NCI-H524 treated with DMSO at 0.1 percent for 48 hours (cell line): ENCODE measurements at places on chromosomes 1 and 21.

DNA sequence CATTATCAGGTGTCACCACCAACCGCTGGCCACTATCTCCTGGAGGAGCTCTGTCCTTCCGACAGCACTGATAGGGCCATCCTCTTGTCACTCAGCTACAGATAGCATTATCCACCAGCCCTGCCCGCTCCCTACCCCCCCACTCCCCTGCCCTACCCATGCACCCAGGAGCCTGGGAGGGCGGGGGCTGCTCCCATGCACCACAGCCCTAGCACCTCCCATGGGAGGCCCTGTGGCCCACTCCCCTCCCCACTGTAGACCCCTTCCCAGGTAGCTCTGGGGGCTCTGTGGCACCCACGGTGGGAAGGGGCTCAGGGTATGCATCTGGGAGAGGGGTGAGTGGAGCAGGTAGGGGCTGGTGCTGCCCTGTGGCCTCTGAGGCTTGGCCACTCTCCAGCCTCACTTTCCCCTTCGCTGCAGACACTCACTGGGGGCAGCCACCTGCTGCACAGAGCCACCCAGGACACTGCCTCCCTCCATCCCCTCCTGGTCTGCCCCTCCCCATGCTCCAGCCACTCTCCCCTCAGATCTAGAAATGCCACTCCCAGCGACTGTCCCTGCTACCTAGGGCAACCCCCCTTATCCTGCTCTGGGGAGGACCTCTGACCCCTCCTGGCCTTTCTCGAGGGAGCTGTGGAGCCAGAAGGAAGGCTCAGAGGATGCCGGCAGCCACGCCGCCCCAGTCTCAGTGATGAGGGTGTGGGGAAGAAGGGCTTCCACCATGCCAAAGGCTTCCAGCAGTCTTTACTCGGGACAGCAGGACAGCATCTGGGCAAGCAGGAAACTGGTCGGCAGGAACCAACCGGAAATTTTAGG lies 58.5 kb downstream of the WNT9A start:
- DNase-seq = no peak

DNA sequence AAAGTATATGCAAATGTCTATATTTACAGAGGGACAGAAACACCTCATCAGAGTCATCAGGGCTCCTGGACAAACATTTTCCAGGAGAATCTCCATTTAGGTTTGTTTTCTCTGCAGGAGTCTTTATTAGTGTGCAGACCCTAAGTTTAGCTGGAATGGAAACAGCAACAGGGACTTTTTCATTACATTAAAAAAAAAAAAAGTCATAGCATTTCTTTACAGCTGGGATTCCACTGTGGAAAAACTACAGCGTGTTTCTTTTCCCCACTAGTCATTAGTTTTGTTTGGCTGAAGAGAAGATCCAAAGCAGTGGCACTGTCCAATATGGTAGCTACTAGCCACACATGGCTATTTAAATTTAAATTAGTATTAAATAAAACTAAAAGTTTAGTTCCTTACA lies 49.6 kb downstream of the LHX4 start:
- no peak for DNase-seq

DNA sequence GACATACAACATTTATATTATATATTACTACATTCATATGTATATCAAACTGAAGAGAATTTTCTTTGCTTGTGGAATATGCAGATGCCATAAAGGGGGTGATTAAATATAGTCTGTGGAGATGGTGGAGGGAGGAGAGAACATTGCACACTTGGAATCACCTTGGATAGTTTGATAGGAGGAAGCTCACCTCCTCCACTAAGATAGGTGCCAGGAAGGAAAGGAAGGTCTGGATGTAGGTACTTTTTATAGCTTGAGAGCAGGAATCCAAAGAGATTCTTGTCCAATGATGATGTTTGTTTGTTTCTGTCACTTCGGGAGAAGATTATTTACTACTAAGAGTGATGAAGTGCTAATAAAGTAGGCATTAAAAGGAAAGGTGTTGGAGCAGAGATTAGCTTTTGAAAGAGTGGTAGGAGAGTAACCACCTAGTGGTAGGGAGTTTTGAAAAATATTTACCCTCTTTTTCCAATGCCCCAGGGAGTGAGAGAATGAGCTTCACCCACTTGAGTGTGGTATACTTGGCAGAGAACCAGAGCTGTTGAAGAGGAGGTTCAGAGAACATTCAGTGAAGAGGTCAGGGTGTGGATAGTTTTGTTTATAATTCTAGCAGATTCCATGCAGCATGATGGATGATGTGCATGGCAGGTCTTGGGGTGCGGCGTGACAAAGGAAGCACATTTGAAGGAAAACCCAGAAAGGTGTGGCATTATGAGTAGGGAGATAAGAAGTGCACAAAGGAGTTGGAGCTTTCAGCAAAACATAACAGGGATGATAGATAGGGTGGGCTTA lies 145.0 kb downstream of the PATJ start:
- DNase-seq = no peak

DNA sequence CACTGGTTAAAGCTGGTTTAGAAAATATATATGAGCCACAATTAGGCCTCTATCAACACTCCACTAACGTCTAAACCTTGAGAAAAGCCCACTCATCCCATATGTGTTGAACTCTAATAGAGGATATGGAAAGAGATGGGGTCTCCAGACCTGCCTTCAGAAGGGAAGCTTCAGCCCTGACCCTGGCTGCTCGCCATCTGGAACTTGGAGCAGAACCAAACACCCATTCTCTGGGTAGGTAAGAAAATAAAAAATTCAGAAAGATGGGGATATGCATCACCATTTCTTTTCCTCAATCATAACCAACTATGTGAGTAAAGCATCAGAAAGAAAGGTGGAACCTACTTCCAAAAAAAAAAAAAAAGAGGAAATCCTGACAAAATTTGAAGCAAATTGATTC lies 666.2 kb downstream of the PTPRC start:
- no peak for DNase-seq

DNA sequence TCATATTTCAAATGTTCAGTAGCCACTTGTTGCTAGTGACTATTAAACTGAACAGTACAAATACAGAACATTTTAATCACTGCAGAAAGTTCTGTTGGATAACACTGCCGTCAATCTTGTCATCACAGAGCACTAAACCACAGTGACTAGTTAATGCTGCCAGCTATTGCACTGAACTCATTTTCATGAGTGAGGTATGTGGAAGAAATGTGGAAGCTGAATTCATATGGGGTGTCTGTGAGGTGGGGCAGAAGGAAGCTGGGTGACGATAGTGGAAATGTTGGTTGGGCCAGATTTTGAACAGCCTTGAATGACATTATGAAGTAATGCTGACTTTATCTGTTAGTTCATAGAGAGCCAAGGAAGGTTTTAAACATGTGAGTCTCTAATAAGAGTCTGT lies 49.6 kb downstream of the OSBPL9 start:
- no peak for DNase-seq

DNA sequence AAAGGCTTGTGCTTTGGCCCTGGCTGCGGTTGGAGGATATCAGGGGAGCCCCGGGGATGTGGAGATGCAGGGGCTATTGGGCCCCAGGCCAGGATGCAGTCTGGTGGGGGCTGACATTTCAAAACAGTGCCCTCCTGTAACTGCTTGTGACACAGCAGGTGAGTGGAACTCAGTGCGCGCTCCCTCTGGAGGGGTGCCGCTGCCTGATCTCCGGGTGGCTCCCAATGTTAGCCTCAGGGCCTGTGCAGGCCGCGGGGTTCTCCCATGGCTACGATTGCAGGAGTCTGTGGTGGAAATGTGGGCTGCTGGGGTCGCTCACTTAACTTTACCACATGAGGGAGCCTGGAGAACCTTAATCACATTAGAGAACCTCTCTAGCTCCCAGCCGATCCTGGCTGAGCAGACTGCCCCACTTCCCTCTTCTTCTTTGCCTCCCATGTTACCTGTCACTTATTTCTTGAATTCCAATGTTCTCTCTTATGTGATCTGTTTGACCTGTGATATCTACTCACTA lies 163.2 kb downstream of the FMN2 start:
- no peak for DNase-seq

DNA sequence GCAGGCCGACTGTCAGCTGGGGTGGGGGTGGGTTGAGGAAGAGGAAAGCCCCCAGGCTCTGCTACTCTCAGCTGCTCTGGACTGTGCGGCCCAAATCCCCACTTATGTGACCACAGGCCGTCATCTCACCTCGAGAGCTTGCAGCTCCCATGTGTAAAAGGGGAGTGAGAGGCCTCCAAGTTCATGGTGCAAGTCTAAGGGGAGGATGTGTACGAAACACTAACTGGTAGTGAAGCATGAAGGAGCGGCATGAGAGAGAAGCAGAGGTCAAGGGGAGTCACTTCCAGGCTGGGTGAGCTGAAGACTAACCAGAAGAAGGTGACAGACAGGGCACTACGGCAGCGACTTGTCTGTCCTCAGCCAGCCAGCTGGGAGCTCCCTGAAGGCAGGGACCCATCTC lies 43.8 kb downstream of the GLIS1 start:
- no peak for DNase-seq

- no peak for DNase-seq
Observed at GRCh38 chr1:27435566-27436203, 43.3 kb downstream of the GPR3 start.

GRCh38 chr1:89170170-89171066 lies 5.4 kb downstream of the GBP7 start:
- no peak for DNase-seq

- no peak for DNase-seq
Observed at GRCh38 chr1:32541064-32541566, 1.9 kb downstream of the ZBTB8A start.

GRCh38 chr1:181222972-181223505 lies 134.5 kb downstream of the IER5 start:
- DNase-seq = no peak
